ENCODE measurements at places on chromosomes 6 and 20.

DNA sequence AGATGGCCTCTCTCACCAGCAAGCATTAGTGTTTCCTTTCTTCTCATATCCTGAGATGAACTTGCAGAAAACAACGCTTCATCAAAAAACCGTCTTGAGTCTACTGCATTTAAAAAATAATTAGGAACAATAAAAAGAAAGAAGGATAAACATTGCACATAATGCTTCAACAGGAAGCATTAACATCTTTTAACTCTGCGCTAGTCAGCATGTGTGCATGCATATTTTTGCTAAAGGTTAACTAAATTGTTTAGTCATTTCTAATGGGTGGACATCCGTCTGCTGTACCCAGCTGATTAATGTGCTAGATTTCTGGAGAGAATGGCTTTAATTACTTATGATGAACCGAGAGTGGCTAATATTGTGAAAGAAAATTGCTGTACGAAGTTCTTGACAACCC is 349.3 kb downstream of the SOX4 start:
- H3K36me3 ChIP-seq = no peaks in the 10 kb centered on the region
- H3K27me3 ChIP-seq = peaks cover under 1% of the 10 kb centered on the region
- H3K27ac ChIP-seq = no peak overlapping the region

GRCh38 chr6:1912731-1913130 is 303.0 kb downstream of the FOXC1 start:
- H3K4me3 ChIP-seq = no peak overlapping the region
- H3K27me3 ChIP-seq = no peaks in the 10 kb centered on the region
- DNase-seq = no peak
- peaks cover 14% of the 10 kb centered on the region for H3K36me3 ChIP-seq
- H3K4me1 ChIP-seq = peaks cover 9% of the 10 kb centered on the region
- H3K27ac ChIP-seq = no peak overlapping the region

DNA sequence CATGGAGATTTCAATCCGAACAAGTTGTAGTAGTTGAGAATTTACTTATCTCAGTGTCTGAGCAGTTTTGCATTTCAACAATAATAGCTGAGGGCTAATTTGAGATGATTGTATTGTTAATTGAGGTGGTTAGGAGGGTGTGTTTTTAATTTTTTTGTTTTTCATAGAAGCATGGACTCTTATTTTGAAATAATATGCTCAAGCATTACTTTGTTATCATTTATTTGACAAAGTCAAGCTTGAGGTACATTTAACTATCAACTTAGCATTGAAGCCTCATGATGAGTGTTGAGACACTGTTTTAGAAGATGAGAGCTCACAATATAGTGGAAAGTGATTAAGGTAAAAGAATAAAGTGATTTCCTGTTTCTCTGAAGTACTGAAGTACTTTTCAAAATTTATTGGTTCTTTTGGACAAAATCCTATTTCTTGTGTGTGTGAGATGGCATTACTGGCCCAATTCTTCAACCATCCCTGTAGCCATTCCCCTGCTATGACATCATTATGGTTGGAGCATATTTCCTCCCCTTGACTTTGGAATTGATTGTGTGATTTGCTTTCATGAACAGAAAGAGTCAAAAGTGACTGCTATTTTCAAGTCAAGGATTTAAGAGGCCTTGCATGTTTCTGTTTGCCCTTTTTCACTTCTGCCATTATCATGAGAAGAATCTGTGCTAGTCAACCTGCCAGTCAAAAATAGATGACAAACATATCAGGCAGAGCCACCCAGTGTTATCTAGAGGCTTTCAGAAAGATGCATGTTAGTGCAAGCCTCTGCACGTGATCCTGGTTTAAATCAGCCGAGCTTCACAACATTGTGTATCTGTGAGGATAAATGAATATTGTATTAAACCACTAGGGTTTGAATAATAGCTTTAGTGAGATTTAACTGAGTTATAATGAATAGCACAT is 1112.3 kb upstream of the CITED2 start:
- H3K36me3 ChIP-seq = no peaks in the 10 kb centered on the region
- H3K27ac ChIP-seq = no peak overlapping the region
- H3K27me3 ChIP-seq = peaks cover 5% of the 10 kb centered on the region
- peaks cover 2% of the 10 kb centered on the region for H3K4me1 ChIP-seq
- H3K4me3 ChIP-seq = no peak overlapping the region
- DNase-seq = no peak

GRCh38 chr6:13026557-13026956 is 301.8 kb downstream of the TBC1D7 start:
- H3K4me3 ChIP-seq = no peak overlapping the region
- no peak for DNase-seq
- H3K4me1 ChIP-seq = no peaks in the 10 kb centered on the region
- H3K27me3 ChIP-seq = peaks cover 16% of the 10 kb centered on the region

DNA sequence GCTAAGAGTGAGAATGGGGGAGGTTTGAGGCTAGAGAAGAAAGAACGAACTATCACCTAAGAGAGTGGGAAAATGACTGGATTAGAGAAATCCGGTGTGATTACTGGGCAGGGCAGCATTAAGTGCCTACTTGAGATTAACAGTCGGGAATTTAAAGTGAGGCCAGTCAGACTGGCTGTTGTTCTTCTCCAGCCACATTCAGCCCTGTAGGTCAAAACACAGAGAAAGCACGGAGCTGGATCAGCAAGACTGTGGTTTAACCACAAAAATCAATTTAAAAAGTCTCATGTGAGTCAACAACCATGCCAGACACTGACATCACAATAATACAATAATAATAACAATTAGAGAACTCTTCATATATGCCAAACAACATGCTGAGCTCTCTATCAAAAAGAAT is 301.9 kb upstream of the SGK1 start:
- H3K4me3 ChIP-seq = no peak overlapping the region
- H3K36me3 ChIP-seq = no peaks in the 10 kb centered on the region
- no peak overlapping the region for H3K27ac ChIP-seq

- H3K36me3 ChIP-seq = no peaks in the 10 kb centered on the region
- no peak overlapping the region for H3K27ac ChIP-seq
- DNase-seq = peak; percentile 68
- no peak overlapping the region for H3K4me3 ChIP-seq
Measured at GRCh38 chr6:106339334-106340029, 13.9 kb upstream of the ATG5 start.

DNA sequence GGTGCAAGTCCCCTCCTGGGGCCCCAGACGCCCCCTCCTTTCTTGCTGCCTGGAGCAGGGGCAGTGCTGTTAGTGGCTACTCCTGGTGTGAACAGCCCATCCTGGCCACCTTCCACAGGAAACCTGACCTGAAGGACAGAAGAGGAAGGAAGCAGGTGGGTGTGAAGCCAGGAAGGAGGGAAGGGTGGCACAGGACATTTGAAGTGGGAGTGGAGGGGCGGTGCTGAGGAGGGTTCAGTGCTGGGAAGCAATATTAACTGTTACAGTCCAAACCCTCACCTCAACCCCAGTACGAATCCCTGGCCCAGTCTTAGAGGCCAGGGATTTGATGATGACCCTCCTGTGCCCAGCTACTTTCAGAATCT is 766 bp downstream of the PRICKLE4 start:
- no peak for DNase-seq
- H3K4me3 ChIP-seq = peak overlapping the region; percentile 66
- H3K4me1 ChIP-seq = peaks cover 12% of the 10 kb centered on the region
- peaks cover 4% of the 10 kb centered on the region for H3K27me3 ChIP-seq

DNA sequence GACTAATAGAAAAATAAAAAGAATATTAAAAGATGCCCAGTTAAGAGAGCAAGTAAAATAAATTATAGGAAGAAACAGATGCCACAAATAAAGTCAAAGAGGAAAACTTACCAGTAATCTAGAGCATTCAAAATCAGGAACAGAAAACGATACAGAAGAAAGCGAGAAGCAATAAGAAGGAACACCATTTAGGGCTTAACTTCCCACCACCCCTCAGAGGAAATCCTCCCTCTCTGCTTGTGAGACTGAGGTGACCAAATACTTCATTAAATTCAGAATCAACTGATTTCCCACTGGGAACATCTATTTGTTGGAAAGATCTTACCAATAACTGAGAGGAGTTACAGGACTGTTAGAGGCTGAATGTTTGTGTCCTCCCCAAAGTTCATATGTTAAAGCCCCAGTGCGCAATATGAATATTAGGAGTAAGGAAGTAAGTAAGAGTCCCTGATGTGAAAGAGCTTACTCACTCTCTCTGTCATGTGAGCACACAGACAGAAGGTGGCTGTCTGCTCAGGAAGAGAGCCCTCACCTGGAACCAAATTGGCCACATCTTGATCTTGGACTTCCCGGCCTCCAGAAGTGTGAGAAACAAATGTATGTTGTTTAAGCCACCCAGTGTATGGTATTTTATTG is 19.5 kb downstream of the KATNA1 start:
- no peak overlapping the region for H3K4me3 ChIP-seq
- H3K4me1 ChIP-seq = peaks cover 8% of the 10 kb centered on the region
- no peaks in the 10 kb centered on the region for H3K27me3 ChIP-seq
- peak overlapping the region; percentile 19 for H3K27ac ChIP-seq
- H3K36me3 ChIP-seq = peaks cover 14% of the 10 kb centered on the region

- H3K27me3 ChIP-seq = no peaks in the 10 kb centered on the region
- peaks cover 9% of the 10 kb centered on the region for H3K36me3 ChIP-seq
- H3K27ac ChIP-seq = no peak overlapping the region
- no peak for DNase-seq
- H3K4me1 ChIP-seq = peaks cover 6% of the 10 kb centered on the region
Measured at GRCh38 chr6:141552031-141552430, 580.7 kb upstream of the GJE1 start.

DNA sequence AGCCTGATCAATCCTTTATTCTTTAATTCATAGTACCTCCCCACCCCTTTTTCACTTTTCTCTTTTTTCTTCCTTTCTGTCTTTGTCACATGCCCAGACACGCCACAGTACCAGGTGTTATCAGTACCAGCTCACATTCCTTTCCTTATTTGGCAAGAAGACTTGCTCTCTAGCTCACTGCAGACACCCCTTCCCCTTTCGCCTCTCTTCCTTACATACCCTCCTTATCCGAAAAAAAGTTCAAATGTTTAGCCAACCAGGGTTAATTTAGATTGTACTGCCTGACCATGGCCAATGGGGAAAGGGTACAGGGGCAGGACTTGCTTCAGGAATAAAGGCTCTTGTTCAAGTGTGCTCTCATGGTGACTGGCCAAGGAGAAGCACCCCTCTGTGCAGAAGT is 9.3 kb upstream of the SIRPB2 start:
- H3K36me3 ChIP-seq = no peaks in the 10 kb centered on the region
- no peak overlapping the region for H3K27ac ChIP-seq
- H3K4me3 ChIP-seq = no peak overlapping the region

- H3K27me3 ChIP-seq = peaks cover 13% of the 10 kb centered on the region
- H3K36me3 ChIP-seq = no peaks in the 10 kb centered on the region
- no peak for DNase-seq
- peaks cover 4% of the 10 kb centered on the region for H3K4me1 ChIP-seq
Measured at GRCh38 chr20:8127553-8128255, 4.4 kb upstream of the PLCB1 start.
